ENCODE measurements at places on chromosomes 4 and X.

DNA sequence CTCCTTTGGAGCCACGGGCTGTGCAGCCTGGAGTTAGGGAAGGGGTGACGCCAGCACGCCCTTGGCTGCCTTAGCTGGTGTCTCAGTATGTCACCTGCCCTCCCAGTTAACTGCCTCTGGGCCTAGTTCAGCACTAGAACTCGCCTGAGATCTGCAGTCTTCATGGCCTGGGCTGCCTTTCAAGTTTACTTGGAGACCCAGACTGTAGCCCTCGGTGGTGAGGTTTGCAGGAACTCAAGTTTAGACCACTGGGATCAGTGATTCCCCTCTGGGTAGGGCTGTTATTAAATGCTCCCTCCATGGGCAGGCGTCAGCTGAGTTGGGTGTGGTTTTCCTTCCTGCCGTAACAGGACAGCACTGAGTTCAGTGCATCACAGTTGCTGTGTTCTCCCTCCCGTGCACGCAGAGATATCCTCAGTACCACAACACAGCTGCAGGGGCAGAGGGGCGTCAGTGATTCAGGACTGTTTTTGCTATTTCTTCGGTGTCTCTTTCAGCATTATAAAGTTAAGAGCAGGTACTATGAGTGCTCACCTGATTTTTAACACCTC is 30.5 kb downstream of the PLAC8 start:
- DNase-seq: no peak

GRCh38 chrX:108736509-108737479 is at the start of gene IRS4:
TSS of gene IRS4 (minus strand) at chrX:108736563.
- DNase-seq: peak; percentile 93

- DNase-seq: no peak
Measured at GRCh38 chrX:77167993-77168392, 279.2 kb upstream of the FGF16 start.

- no peak for DNase-seq
Measured at GRCh38 chr4:137309424-137309823, 222.9 kb downstream of the PCDH18 start.

- DNase-seq: no peak
Measured at GRCh38 chr4:75512386-75513211, 1.6 kb downstream of the RCHY1 start.

DNA sequence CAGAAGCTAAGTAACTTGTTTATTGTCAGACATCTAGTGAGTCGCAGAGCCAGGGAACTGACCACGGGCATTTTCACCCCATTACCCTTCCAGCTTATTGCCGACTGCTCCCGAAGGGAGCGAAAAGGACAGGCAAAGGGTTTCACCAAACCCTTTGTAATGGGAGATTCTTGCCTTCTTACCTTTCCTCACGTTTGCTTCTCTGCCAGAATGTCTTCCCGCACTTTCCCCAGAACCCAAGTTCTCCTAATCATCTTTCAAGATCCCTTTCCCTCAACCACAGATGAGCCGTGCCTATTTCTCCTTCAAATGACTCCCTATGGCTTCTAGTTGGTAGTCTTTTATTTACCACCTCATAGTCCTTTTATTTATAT is 520 bp upstream of the SRP72 start:
- DNase-seq: no peak

- no peak for DNase-seq
Measured at GRCh38 chr4:11496351-11496829, 67.7 kb upstream of the HS3ST1 start.

- no peak for DNase-seq
Measured at GRCh38 chrX:44245733-44246132, 97.7 kb downstream of the EFHC2 start.

- no peak for DNase-seq
Measured at GRCh38 chr4:16192631-16193518, 33.4 kb downstream of the TAPT1 start.

DNA sequence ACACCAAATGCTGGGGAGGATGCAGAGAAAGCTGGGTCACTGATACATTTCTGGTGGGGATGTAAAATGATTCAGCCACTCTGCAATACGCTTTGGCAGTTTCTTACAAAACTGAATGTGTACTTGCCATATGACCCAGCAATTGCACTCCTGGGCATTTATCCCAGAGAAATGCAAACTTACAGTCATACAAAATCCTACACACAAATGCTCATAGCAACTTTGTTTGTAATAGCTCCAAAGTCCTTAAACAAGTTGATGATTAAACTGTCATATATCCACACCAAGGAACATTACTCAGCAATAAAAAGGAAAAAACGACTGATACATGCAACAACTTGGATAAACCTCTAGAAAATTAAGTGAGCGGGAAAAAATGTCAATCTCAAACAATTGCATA is 12.3 kb downstream of the MID1 start:
- DNase-seq: no peak

- no peak for DNase-seq
Measured at GRCh38 chrX:129093706-129094105, 429.6 kb downstream of the SMARCA1 start.

DNA sequence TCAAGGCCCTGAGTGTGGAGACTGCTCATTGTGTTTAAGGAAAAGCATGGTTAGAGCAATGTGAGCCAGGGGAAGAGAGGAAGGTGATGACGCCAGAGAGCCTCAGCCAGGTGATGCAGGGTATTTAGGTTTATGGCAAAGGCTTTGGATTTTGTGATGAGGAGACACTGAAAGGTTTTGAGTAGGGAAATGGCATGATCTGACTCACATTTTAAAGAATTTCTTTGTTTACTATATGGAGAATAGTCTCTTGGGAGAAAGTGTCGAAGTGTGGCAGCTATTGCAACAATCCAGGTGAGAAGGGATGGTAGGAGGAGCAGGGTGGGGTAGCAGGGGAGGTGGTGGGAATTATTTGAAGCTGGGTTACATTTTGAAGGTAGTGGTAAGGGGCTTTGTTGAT is 293.4 kb upstream of the IGFBP7 start:
- DNase-seq: no peak

DNA sequence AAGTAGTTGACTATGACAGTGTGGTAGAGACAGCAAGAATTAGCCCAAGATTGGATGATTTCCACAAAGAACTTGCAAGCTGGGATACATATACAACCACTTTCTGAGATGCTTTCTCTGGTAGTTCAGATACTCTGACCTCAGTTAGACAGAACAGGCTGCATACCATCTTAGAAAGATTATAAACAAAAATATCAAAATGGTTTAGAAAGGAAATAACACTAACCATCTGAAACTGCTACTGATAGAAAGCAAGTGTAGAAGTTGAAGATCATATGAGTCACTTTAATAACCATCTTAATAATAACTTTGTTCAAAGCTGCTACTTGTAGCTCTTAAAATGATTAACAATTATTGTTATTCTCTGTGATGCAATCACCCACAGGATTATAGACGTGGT is 255.4 kb upstream of the TTC29 start:
- no peak for DNase-seq

GRCh38 chrX:17713288-17713687 is 24.0 kb upstream of the SCML1 start:
- DNase-seq: no peak

DNA sequence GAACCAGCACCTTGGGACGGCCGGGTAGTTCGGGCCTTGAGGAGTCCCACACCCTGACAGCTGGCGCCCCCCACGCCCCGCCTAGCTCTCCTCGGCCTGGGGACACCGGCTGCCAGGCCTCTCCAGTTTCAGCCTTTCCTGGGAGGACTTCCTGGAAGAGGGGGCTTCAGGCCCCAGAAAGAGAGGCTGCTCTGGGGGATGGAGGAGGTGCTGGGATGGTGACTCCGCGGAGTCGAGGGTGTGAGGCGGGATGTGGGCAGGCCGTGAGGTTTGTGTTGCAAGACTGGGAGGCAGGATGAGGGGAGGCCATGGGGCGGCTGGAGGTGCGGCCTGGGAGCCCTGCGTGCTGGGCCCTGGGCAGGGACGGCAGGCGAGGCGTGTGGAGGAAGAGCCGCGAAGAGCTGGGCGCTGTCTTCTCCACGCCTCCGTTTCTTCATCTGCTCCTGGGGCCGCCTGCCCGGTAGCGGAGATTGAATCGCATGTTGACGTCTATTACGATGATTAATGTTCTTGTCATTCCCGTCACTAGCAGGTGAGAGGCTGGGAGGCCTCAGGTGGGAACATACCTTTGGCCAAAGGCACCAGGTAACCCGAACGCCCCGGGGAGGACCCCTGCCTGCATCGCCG is 918 bp upstream of the FGFRL1 start:
- no peak for DNase-seq

- DNase-seq: no peak
Measured at GRCh38 chr4:125428832-125429231, 114.1 kb downstream of the FAT4 start.

- DNase-seq: peak; percentile 63
Measured at GRCh38 chr4:170089274-170089667, 485 bp downstream of the AADAT start.

DNA sequence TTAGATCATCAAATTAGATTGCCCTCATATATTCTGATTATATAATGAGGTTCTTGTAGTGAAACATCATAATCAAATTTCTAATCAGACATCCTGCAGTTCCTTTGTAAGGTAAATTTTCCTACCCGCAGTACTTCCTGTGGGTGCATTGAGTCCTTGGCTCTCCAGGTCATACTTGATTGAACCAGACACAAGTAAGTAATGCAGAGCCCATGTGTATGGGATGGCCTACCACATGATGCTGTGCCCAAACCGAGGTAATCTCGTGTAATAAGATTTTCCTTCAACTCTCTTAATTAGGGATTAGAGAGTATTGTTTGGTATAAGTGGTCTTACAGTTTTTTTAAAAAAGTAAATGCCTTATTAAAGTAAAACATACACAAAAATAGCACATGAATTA is 1841.8 kb downstream of the PCDH7 start:
- no peak for DNase-seq

DNA sequence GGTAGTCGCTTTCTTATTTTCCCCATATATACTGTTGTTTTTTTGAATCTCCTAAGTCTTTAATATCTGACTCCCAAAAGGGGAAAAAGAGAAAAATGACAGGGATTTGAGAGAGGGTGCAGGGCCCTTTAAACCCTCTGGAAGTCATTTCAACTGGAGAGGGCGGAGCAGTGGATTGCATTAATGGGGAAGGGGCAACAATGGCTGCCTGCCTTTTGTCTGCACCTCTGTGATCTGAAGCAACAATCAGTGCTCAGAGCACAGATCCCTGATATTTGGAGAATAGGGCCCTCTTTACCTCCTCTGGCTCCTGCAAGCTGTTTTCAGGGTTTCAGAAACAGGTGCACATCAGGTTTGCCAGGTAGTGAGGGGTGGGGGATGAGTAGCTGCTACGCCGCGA is 1458.3 kb upstream of the TENM3 start:
- DNase-seq: no peak

GRCh38 chr4:182018691-182019090 is 224.5 kb upstream of the TENM3 start:
- no peak for DNase-seq

DNA sequence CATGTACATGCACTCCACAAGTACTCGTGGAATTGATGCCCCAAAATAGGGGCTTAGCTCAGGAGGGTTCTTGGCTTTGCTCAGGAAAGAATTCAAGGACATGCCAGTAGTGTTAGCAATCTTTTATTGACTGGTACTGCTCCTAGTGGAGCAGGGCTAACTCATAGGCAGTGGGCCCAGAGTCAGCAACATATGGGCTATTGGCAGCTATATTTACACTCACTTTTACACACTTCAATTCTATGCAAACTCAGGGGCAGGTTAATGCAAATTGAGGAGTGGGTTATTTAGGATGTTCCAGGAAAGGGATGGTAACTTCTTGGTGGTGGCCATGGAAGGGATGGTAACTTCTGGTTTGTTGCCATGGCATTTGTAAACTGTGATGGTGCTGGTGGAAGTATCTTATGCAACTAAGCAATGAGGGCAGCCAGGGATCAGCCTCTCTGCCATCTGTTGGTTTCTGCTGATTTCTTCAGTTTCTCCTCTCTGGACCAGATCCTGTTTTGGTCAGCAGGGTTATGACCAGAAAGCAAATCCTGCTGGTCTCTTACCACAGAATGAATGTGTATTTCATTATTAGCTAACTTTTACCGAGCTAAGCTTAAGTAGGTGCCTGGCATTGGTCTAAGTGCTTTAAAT is 69.2 kb upstream of the FAT1 start:
- no peak for DNase-seq

DNA sequence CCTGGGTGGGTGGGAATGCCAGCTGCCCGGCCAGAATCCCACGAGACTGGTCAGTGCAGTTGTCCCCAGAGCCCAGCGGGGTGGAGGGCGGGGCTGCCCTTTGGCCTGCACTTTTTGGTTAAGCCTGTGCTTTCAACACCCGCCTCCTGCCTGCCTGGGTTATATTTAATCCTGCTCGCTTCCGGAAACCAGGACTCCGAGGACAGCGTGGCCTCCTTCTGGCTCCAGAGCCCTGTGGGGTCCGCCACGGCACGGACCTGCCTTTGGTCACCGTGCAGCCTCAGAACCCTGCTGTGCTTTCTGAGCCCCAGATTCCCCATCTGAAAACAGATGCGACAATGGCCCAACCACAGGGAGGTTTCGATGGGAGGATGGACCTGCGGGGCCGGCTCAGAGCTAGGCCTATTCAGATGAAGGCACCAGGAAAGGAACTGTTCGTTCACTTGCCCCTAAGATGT is 29.4 kb upstream of the KIAA0232 start:
- peak; percentile 79 for DNase-seq

DNA sequence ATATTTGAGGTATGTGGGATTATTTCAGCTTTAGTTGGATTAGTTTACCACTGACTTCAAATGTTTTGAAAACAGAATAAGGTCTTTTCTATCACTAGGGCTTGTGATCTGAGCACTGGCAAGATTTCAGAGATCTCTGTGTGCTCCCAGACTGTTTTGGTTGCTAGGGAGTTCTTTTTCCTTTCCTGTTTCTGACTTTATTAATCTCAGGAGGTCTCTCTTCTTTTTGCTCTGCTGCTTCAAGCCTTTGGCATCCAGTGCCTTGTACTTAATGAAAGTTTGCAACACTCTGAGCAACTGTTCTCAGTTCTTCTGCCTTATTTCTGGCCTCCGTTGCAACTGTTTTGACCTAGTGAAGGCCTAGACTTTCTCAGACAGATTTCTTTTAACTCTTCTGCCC is 32.1 kb upstream of the PAQR3 start:
- DNase-seq: no peak

DNA sequence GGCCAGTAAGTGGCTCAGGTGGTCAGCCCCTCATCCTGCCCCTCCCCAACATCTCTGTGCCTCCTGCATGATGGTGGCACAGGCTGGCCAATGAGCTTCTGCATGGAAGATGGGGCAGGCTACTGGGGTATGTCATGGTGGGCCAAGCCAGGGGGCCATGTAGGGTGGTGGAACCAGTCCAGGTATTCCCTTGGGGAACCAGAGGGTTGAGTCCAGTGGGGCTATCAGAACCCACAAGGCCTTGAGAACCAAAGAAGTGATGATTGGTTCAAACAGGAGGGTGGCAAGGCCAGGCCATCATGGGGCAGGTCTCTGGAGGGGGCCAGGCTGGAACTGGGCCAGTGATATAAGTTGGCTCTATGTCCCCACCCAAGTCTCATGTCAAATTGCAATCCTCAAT is 18.8 kb upstream of the PPP2R2C start:
- DNase-seq: peak; percentile 21

DNA sequence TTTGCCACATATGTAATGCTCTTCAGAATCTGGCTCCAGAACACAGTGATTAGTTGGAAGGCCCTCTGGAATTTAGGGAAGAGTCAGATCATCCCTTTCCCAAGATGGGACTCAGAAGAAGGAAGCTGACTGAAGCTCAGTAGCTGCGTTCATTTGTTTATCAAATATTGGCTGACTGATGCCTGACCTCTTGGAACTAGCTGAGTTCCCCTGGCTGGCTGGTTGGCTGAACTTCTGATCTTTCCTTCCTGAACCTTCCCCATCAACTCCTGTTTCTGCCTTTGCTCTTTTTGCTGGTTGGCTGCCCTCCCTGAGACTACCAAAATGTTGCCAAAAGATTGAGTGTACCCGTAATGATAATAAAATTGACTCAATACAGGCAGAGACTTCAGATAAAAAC is 866.5 kb upstream of the INTU start:
- DNase-seq: no peak
